NCI-H1092 (cell line): ENCODE measurements at places on chromosomes 1 and 21.

GRCh38 chr1:58755468-58755872 is 28.4 kb downstream of the JUN start:
- no peak for DNase-seq

- DNase-seq = no peak
Measured at GRCh38 chr1:203017692-203018091, 8.6 kb upstream of the PPFIA4 start.

- no peak for DNase-seq
Measured at GRCh38 chr21:36803816-36804439, 105.0 kb downstream of the SIM2 start.

GRCh38 chr21:33198346-33199099 is 31.2 kb upstream of the IFNAR2 start:
- DNase-seq = no peak

- DNase-seq = no peak
Measured at GRCh38 chr21:42784896-42785451, 94.4 kb downstream of the WDR4 start.

DNA sequence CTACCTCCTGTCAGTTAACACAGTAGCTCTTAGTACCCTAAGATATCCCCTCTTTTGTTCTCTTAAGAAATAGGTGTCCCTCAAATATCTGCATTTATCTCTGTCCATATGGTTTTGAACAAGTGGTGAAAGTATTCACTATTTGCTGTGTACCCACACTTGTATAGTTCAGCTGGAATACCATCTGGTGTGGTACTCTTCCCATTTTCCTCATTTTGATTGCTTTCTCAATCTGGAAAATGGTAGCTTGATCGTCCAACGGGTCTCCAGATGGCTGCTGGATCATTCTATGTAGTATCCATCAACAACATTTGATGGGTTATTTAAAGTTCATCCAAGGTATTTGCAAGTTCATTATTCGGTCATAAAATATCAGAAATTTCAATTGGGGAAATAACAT is 100.3 kb upstream of the DPYD start:
- DNase-seq = no peak

GRCh38 chr1:234589064-234589800 is 20.7 kb downstream of the IRF2BP2 start:
- DNase-seq = no peak

DNA sequence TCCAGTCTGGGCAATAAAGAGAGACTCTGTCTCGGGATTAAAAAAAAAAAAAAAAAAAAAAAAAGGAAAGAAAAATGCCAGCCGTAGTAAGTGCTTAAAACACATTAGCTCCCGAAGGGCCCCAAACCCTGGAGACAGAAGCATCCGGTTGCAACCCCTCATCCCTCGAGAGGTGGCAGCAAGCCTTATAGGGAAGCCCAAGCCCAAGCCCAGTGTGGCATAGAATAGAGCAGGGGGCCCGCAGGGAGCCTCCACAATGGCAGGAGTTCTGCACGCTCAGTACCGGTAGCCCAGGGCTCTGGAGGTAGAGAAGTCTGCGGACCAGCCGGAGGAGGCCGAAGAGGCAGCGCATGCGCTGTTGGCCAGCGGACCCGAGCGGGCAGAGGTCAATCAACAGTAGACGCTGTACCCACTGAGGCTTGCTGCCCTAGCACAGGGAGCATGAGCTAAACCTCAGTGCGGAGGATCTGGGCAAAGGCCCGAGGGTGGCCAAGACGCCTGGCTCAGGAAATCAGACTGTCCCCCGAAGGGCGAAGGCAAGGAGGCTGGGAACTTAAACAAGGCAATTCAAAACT is 34.1 kb upstream of the C1orf198 start:
- DNase-seq = no peak

DNA sequence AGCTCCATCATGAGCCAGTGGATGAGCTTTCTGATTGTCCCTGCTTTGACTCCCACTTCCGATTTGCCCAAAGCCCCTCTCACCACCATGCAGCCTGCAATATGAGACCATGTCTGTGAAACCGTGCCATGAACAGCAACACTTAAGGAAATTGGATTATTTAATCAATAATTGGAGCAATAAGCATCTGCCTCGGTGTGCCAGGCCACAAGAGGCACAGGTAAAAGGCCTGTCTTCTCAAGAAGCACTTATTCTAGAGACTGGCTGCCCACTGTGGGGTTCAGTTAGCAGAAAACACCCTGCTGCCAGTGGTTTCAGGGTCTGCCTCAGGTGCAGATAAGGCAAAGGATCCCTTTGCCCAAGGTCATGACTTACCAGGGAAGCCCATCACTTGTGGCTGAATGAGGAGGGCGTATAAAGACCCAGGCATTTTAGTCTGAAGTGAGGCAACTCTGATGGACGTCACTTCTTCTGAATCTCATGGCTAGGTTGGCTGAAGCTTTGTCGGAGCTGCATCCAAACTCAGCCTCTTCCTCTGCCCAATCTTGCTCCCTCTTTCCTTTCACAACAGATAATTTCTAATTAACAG is 7.1 kb upstream of the CHI3L2 start:
- no peak for DNase-seq

DNA sequence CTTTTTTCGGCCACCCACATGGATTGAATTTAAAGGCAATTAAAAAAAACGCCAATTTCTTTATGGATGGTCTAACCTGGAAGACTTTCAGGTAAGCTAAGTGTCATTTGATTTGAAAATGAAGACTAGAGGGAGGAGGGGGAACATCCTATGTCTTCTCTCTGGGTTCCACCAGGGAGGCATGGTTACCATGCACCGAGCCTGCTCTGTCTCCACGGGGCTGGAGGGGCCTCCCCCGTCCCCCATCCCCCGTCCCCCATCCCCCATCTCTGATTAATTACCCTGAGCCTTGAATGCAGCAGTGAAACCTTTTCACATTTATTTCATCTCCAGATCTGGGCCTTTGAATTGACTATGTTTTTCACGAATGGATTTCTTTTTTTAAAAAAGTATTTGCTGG is 135.1 kb downstream of the TLR5 start:
- DNase-seq = no peak

DNA sequence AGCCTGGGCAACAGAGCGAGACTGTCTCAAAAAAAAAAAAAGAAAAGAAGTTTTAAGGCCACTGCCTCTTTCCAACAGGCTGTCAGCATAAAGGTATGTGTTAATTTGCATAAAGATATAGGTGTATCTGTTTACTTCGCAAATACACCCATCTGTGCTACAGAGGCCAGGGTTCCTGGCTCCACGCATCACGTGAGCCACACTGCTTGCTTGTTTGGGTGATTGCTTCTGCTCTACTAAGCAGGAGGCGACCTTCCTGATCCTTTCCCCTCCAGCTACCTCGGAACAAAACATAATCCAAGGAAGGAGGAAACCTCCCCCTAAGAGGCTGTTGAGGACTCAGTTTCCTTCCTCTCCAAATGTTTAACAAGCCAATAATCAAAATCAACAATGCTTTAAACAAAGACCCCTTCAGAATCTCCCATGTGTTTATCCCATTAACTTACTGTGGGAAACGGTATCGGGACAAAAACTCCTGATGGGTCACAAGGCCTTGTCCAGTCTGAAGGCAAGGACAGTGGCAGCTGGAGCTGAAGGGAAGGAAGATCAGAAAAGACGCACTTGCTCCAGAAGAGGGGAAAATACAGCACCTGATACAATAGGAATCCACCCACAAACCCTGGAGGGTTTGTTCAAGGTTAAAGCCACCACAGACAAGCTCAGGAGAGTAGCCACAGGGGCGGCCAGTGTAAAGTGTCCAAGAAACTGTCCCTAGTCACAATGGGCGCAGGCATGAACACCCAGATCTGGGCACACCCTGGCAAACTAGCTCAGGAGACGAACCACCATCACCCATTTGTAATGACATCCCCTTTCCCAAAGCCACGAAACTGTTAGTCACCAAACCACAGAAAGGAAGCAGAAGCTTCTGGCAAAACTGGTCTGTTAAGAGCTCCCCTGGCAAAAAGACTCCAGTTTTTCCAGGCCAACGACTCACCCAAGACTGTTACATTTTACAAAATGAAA is 17.2 kb downstream of the CTNNBIP1 start:
- no peak for DNase-seq
